CD8-positive, alpha-beta memory T cell (primary cell): ENCODE measurements at places on chromosomes 2 and 18. TPM values are rescaled to one million over a fixed set of nuclear protein-coding genes. Genes with fewer than 3 reads are reported as not detected.

The CYB5A gene
- total RNA-seq, result 77.7 TPM

DNA sequence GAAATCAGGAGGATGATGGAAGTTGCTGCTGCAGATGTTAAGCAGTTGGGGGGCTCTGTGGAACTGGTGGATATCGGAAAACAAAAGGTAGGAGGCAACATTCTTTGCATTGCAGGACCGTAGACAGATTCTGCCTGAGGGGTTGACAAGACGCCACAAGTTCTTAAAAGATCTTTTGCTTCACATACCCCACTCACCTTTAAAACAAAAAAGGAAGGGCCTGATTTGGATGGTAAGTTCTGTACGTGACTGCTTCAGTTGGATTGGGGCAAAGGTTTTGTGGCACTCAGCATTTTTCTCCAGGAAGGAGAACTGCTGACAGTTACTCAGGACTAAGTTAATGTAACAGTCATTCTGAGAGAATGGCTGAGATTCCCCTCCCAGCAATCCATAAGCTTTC is 5.2 kb downstream of the CNDP2 start:
- DNase-seq, result no peak
- H3K4me1 ChIP-seq, result peaks cover 40% of the 10 kb centered on the region
- H3K36me3 ChIP-seq, result peaks cover 34% of the 10 kb centered on the region

The RAPGEF4 gene
- total RNA-seq, result not detected

- H3K27ac ChIP-seq, result no peak overlapping the region
- no peaks in the 10 kb centered on the region for H3K36me3 ChIP-seq
- DNase-seq, result no peak
Observed at GRCh38 chr18:48519431-48520100, 19.3 kb upstream of the CTIF start.

DNA sequence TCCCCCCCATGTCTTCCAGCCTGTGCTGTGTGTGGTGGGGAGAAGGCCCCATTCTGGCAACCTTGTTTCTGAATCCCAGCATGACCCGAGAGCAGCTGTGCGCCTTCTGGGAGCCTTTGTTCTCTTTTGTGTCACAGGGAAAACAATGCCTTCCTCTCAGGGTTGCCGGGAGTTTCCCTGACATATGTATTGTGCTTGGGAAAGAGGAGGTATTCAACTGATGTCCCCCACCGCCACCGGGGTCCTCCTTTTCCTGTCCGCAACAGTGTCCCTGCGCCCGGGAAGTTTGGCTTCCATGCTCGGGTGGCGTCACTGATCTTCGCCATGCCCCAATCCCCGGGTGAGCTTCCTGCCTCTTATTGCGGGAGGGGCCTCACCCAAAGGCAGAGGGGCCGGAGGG is 77.5 kb upstream of the ASB18 start:
- no peaks in the 10 kb centered on the region for H3K4me1 ChIP-seq
- no peaks in the 10 kb centered on the region for H3K27me3 ChIP-seq
- DNase-seq, result no peak
- no peak overlapping the region for H3K27ac ChIP-seq
- no peaks in the 10 kb centered on the region for H3K36me3 ChIP-seq

GRCh38 chr2:43676322-43677050 is at the start of gene C1GALT1C1L:
Gene C1GALT1C1L, minus strand, starts transcription at chr2:43676429. Its CDS starts 107 bp downstream, at chr2:43676322.
- DNase-seq, result no peak
- no peak within 1 kb of the TSS for H3K27ac ChIP-seq
- peak within 1 kb of the TSS; percentile 45 for H3K4me3 ChIP-seq
- peaks cover 5% of the 10 kb centered on the region for H3K27me3 ChIP-seq
- no peaks in the 10 kb centered on the region for H3K36me3 ChIP-seq

- H3K4me1 ChIP-seq, result no peaks in the 10 kb centered on the region
- no peak overlapping the region for H3K27ac ChIP-seq
- H3K36me3 ChIP-seq, result peaks cover 10% of the 10 kb centered on the region
- H3K4me3 ChIP-seq, result no peak overlapping the region
- DNase-seq, result peak; percentile 22
Observed at GRCh38 chr18:63342206-63342605, 22.6 kb upstream of the BCL2 start.

DNA sequence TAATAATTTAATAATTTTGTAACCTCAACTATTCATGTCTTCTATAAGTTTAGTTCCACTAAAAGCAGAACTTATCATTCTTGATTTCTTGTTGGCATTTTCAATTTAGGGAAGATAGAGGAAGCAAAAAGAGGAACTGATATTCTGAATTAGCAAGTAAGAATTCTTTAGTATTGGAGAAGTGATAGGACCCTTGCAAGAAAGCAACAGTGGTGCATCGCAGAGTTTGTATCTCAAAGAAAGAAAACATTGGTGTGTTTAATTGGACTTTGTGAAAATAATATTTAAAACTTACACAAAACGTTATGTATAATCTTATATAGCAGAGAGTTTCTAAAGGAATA is 36.5 kb upstream of the TNFRSF11A start:
- no peak overlapping the region for H3K4me3 ChIP-seq
- no peaks in the 10 kb centered on the region for H3K27me3 ChIP-seq
- H3K27ac ChIP-seq, result no peak overlapping the region
- no peaks in the 10 kb centered on the region for H3K4me1 ChIP-seq
- no peak for DNase-seq

- H3K27me3 ChIP-seq, result no peaks in the 10 kb centered on the region
- H3K4me1 ChIP-seq, result no peaks in the 10 kb centered on the region
- H3K27ac ChIP-seq, result no peak overlapping the region
- DNase-seq, result no peak
- H3K36me3 ChIP-seq, result no peaks in the 10 kb centered on the region
- no peak overlapping the region for H3K4me3 ChIP-seq
Observed at GRCh38 chr2:18482666-18483065, 77.8 kb downstream of the RDH14 start.

DNA sequence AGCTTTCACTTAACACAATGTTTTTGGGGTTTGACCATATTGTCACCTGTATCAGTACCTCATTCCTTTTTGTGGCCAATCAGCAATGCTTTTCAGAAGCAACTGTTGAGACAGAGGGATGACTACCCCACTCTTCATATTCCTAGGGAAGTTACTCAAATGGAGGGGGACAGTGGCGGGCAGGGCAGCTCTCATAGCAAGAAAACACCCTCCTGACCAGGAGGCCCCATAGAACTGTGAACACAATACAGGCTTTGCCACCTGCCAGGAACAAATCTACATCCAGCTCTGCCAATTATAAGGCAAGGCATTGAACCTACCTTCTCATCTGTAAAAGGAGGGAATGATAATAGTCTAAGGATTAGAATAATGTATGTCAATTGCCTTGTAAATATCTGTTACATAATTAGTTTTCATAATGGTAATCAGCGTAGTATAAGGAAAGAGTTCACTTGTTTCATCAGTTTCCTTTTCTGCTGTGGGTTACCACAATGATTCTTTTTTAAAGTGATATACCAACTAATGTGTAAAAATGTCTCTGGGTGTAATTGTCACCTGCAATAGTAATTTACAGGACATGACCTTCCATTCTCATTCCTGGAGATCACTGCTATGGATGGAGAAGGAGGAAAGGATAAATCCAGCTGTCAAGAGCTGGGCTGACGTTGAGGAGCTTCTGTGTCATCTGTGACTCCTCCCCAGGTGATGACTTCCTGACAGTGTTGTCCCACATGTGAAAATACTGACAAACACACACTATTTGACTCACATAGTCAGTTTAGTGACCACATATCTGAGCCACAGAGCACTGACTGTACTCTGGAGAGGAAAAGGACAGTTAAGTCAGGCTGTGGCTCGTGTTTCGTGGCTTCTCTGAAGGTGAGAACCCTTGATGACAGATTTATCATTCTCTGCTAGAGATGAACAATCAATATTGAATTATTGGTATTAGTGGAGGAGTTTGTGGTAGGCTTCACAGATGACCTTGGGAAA is 13.5 kb downstream of the ALPK2 start:
- H3K36me3 ChIP-seq, result no peaks in the 10 kb centered on the region
- H3K27me3 ChIP-seq, result no peaks in the 10 kb centered on the region
- DNase-seq, result peak; percentile 14
- peak overlapping the region; percentile 52 for H3K27ac ChIP-seq
- peak overlapping the region; percentile 51 for H3K4me3 ChIP-seq
- H3K4me1 ChIP-seq, result peaks cover 43% of the 10 kb centered on the region

GRCh38 chr2:161335626-161336025 is 27.4 kb downstream of the PSMD14 start:
- H3K4me3 ChIP-seq, result no peak overlapping the region
- no peak overlapping the region for H3K27ac ChIP-seq
- no peak for DNase-seq
- H3K4me1 ChIP-seq, result no peaks in the 10 kb centered on the region
- peaks cover 4% of the 10 kb centered on the region for H3K36me3 ChIP-seq

GRCh38 chr2:46615986-46616485 is 136.7 kb downstream of the TMEM247 start:
- peak overlapping the region; percentile 95 for H3K27ac ChIP-seq
- peaks cover 21% of the 10 kb centered on the region for H3K4me1 ChIP-seq
- DNase-seq, result peak; percentile 4

The DYNAP gene
- total RNA-seq, result not detected

DNA sequence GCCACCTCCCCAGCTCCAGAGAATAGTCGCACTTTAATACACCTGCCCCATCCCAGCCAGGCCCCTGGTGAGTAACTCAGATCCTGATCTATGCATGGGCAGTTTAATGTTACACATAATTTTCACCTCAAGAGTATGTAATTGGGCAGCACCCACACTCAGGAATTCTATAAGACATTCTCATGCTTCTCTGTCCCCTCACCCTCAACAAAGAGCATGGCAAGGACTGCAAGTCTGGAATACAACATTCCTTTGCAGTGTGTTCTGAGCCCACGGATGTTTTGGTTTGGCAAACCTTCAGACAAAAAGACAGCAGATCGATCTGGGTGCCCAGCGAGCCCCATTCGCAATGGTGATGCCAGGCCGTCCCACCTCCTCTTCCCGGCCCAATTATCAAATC is 4.9 kb upstream of the SLC14A1 start:
- DNase-seq, result no peak
- no peaks in the 10 kb centered on the region for H3K27me3 ChIP-seq
- H3K4me3 ChIP-seq, result no peak overlapping the region
- H3K36me3 ChIP-seq, result no peaks in the 10 kb centered on the region
- peaks cover 3% of the 10 kb centered on the region for H3K4me1 ChIP-seq

GRCh38 chr18:53790786-53791185 is 433.7 kb downstream of the MBD2 start:
- no peaks in the 10 kb centered on the region for H3K4me1 ChIP-seq
- no peak overlapping the region for H3K27ac ChIP-seq
- H3K4me3 ChIP-seq, result no peak overlapping the region
- H3K27me3 ChIP-seq, result no peaks in the 10 kb centered on the region
- no peak for DNase-seq
- no peaks in the 10 kb centered on the region for H3K36me3 ChIP-seq

The CAD gene
- 154 TPM for total RNA-seq

DNA sequence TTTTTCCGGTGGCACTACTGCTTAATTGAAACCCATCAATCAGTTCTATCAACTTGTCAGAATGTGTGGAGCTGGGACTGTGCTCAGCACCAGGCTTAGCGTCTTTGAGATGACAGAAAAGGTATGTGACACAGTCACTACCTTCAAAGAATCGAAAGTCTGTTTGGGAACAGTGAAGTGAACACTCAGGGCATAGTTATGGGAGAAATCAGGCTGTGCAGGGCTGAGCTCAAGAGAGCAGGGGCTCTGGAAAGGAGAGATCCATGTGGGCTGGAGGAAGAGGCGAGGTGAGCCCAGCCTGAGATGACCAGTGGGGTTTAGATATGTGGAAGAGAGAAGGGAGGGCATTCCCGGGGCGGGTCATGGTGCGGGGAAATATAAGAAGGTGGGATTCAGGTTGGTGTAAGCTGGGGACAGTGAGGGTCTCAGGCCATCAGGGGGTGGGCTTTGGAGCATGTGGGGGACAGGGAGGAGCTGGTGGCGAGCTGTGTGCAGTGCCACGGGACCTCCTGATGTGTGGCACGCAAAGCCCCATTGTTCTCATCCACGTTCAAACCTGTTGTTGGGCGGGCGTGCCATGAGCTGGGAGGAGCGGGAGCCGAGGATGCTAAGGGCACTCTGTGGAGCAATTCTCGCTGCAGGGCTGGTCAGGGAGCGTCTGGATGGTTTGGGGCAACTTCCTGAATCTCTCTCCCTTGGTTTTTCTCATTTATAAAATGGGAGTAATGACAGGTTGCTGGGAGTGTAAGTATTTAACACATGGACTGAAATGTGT is 72.5 kb downstream of the VAPA start:
- no peak for DNase-seq
- H3K27me3 ChIP-seq, result peaks cover 8% of the 10 kb centered on the region
- H3K4me3 ChIP-seq, result no peak overlapping the region
- no peaks in the 10 kb centered on the region for H3K4me1 ChIP-seq

The UNC80 gene
- total RNA-seq, result not detected

The KIAA2012 gene
- not detected for total RNA-seq

- H3K27me3 ChIP-seq, result no peaks in the 10 kb centered on the region
- H3K4me3 ChIP-seq, result no peak overlapping the region
- no peak for DNase-seq
- no peaks in the 10 kb centered on the region for H3K36me3 ChIP-seq
- no peaks in the 10 kb centered on the region for H3K4me1 ChIP-seq
Observed at GRCh38 chr18:1578505-1578904, 673.8 kb downstream of the ADCYAP1 start.
